ENCODE measurements at places on chromosomes 5 and 9.

DNA sequence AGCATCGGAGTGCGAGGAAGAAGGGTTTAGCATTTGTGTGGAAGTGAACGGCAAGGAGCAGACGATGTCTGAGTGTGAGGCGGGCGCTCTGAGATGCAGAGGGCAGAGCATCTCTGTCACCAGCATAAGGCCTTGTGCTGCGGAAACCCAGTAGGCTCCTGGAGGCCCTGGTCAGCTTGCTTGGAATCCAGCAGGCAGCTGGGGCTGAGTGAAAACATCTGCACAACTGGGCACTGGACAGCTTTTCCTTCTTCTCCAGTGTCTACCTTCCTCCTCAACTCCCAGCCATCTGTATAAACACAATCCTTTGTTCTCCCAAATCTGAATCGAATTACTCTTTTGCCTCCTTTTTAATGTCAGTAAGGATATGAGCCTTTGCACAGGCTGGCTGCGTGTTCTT lies 72.1 kb downstream of the C7 start:
- DNase-seq = no peak

GRCh38 chr9:21455320-21455719 lies 15.1 kb downstream of the IFNA1 start:
- DNase-seq = no peak

- no peak for DNase-seq
Observed at GRCh38 chr5:42641336-42642005, 115.1 kb upstream of the CCDC152 start.

GRCh38 chr9:113274474-113275156 lies 757 bp downstream of the CDC26 start:
- no peak for DNase-seq

DNA sequence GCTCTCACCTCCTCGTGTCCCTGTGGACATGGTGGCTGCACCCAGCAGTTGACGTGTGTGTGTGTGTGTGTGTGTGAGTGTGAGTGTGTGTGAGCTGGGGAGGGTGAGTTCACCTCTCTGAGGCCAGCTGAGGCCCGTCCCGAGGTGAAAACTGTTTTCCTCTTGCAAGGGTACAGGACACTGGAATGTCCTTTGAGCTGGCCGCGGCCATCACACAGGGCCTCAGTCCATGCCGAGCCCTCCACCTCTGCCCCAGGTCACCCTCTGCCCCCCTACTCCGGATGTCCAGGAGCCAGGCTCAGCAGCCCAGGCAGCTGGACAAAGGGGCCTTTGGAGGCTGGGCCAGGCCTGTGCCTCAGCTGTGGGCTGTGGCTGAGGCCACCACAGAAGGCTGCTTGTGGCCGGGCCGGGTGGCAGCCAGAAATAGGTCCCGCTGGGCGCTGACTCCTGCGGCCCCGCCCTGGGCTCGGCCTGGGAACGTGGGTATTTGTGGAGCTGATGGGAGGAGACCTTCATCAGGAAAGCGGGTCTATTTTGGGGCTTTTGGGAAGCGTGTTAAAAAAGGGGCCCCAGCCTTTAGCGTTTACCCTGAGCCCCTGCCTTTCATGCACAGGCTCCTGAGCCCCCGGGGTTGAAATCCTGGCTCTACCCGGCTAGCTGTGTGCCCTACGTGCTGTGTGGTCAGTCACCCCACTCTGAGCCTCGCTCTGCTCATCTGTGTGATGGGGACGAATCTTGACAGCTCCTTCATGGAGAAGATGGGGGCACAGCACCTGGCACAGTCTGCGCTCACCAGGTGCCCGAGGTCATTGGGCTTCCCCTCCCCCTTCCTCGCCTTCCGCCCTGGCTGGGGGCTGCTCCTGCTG lies 75.1 kb upstream of the IER5L start:
- DNase-seq = no peak

GRCh38 chr5:92435781-92436180 lies 1052.7 kb upstream of the ARRDC3 start:
- no peak for DNase-seq

GRCh38 chr9:137300567-137301080 lies 1.4 kb downstream of the NRARP start:
- DNase-seq = no peak

GRCh38 chr5:126028336-126028735 lies 394.9 kb upstream of the GRAMD2B start:
- DNase-seq = no peak

- DNase-seq = no peak
Observed at GRCh38 chr9:110623462-110624025, 44.0 kb upstream of the SVEP1 start.

GRCh38 chr9:74220327-74220726 lies 276.8 kb upstream of the RORB start:
- DNase-seq = no peak

DNA sequence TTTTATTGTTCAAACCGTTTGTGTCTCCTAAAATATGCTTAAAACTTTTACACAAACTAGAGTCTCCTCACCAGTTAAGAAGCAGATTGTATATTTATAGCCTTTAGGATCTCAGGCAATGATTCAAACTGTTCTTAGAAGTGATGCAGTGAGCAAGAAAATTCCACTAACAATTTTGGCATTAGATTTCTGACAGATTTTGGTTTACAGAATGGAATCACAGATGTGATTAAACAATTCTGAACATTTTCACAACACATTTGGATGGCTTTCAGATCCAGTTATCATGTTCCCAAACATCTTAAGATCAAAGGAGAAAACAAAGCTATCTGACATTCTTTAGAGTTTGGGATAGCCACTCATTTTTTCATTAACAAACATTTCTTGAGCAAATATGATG lies 181.7 kb upstream of the RIOK2 start:
- DNase-seq = no peak

DNA sequence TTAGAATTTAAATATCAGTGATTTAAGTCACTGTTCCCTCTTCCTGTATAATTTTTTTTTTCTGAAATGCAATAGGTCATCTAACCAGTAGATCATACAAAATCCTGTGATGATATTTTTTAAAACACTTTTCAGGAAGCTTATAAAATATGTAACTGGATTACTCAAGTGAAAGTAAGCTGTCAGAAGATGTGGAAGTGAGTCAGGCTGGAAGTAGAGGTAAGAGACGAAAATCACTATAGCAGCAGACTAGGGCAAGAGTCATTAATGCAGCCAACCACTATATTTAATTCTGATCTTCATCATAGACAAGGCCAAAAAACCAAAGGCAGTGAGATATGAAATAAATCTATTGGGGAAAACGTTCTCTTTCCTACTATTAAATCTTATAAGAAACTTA lies 65.7 kb upstream of the C6 start:
- DNase-seq = no peak

GRCh38 chr5:172441262-172441751 lies 13.0 kb downstream of the SH3PXD2B start:
- no peak for DNase-seq

- no peak for DNase-seq
Observed at GRCh38 chr5:56638768-56639238, 176.5 kb upstream of the MAP3K1 start.

DNA sequence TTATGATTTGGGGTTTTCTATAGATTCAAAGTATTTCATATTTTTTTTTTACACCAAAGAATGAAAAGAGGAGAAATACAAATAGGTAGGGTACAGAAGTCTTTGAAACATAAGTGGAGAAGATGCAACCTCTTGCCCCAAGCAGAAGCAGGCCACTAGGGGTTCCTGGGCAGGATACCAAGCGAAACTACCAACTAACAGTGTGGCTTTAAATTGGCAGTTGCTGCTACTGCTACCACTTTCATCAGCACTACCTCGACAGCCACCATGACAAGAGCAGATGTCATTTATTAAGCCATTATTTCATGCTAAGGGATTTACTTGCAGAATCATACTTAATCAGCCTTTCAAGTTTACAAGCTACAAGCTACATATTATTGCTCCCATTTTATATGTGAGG lies 288.1 kb downstream of the NR3C1 start:
- no peak for DNase-seq

DNA sequence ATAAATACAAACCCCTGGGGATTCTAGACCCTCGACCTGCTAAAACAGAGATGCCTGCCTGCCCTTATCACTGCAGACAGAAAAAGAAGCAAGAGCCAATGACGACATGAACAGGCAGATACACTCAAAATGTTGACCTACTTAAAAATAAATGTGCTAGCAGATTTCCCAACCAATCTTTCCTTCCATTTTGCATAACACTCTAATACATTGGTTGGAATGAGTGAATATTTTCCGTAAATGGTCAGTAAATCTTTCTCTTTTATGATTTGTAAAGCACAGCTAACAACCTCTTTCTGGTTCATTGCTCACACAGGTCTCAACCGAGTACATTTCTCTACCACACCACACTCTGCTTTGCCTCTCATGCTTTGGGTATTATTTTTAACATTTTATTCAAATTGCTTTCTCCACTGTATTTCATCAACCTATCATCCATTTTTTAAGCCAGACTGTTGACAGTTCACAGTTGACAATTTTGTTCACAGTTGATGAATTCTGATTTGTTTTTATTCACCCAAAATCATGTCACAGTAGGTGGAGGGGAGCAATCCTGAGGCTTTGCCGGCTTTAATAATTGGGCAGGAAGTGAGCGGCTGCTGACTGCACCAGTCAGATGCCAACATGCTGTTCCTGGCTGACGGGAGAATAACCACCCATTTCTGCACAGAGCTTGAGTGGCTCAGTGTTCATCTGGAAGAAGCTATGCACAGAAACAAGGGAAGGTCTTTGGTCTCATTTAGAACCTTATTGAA lies 426.6 kb downstream of the SPOCK1 start:
- DNase-seq = no peak

DNA sequence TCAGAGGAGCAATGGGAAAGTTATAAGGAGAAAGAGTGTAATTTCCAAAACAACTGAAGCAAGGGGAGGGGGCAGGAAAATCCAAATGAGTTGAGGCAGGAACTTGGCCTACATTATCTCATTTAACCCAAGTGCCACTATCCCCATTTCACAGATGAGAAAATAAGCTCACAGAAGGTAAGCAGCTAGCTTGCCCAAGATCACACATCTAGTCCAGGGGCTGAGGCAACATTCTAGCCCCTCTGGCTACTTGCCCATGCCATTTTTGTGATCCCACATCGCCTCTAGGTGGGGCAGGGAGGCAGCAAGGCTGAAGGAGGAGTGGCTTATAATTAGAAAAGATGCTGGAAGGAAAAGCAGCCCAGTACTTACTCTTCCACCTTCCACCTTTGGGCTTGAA lies 2.6 kb upstream of the PSIP1 start:
- no peak for DNase-seq

DNA sequence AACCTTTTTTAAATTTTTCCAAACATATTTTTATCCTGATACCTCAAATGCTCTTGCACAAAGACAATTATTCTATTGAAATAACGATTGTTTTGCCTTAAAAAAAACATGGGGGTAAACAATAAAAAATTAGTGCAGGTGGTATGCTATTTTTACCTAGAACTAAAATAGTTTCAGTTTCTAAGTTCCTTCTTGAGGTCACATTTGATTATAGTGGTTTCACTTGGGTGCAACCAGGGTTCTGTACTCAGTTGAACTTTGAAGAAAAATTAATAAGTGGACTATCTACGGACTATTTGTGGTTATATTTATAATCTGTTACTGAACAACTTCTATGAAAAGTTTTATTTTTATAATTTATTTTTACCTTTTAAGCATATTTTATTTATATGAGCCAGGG lies 387.1 kb upstream of the IZUMO3 start:
- DNase-seq = no peak

DNA sequence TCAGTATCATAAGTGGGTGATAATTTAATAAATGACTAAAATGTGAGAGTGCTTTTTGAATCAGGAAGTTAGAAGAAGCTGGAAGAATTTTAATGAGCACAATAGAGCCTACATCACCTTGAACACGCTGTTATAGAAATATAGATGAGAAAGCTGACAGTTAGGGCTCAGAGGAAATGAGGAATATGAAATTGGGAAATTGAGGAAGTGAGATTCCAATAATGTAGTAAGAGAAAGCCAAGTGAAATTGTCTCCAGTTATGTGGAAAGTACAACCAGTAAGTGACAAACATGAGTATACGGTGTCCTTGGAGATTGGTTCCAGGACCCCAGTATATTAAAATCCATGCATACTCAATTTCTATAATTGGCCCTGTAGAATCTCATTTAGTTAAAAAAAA lies 235.9 kb upstream of the FAM174A start:
- no peak for DNase-seq

DNA sequence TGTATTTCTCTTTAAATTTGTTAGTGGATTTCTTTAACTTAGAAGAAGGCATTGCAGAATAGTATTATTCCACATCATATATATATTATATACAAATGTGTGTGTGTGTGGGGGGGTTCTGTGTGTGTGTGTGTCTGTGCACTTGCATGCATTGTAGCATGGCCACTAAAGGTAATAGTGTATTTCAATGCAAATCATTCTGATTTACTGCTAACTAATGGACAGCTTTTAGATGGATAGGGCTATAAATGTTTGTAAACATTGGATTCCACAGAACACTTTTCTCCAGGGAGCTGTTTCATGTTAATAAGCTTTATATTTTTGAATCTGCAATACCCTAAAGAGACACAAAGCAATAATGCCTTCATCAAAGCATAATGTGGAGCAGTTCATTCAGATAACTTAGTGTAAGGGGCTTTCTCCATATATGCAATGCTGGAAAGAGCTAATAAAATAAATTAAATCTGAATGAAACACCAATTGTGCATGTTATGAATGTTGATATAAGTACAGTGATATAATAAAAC lies 496.7 kb upstream of the CDH9 start:
- no peak for DNase-seq

GRCh38 chr5:153752890-153753289 lies 262.4 kb downstream of the GRIA1 start:
- no peak for DNase-seq

DNA sequence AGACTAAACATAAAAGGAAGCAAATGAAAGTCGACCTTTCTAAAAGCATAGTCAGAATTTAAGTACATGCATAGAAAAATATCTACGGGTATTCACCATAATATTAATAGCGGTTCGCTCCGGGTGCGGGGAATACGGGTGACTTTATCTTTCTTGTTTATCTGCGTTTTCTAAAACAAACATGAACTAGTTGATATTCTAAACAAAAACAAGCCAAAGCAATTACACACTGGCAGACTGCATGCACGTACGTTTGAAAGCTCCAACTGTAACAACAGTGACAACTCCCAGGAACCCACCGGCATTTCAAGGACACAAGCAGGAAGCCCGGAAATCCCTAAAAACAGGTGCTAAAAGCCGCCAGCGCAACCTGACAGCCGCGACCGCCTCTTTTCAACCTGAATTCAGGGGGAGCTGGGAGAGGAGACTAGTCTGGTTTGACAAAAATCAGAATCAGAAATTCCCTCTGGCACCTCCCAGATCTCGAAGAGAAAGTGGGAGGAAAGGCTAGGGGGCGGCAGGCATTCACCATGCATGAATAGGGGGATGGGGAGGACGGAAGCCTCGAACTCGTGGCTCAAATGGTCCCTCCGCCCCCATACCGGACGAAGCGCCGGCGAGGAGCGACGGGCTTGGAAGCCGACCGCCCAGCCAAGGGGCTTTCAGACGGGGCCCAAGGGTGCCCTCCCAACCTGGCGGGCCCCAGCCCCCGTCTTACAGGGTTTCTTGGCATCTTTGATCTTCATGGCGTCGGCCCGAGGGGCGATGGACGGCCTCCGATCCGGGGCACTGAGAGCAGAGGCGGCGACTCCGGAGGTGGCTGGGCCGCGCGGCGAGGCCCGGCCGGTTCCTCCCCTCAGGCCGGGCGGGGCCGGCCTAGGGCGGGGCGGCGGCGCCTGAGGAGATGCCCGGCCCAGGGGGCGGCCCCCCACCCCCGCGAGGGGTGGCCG lies at the start of gene PANK3:
TSS of gene PANK3 (minus strand) at position 831 of the 950 bp plus-strand sequence. CDS start at position 746, 85 bp downstream.
- peak; percentile 80 for DNase-seq

- no peak for DNase-seq
Observed at GRCh38 chr5:11082404-11082945, 321.4 kb upstream of the DAP start.

Data from liver (tissue), 10 donors.